Kidney (tissue), 22 donors: ENCODE measurements at places on chromosomes 16 and 17.

GRCh38 chr17:77269696-77270681, 129.2 kb downstream of the SEC14L1 start:
- H3K4me3 ChIP-seq: no peak overlapping the region
- DNase-seq: no peak
- H3K36me3 ChIP-seq: no peaks in the 10 kb centered on the region
- no peaks in the 10 kb centered on the region for H3K27me3 ChIP-seq
- H3K27ac ChIP-seq: no peak overlapping the region
- H3K4me1 ChIP-seq: no peaks in the 10 kb centered on the region

GRCh38 chr17:75540923-75541503, 15.5 kb downstream of the LLGL2 start:
- peak overlapping the region; percentile 59 for H3K27ac ChIP-seq
- no peaks in the 10 kb centered on the region for H3K27me3 ChIP-seq
- no peaks in the 10 kb centered on the region for H3K4me1 ChIP-seq
- DNase-seq: no peak

GRCh38 chr17:64063766-64064224, 43.4 kb upstream of the ICAM2 start:
- no peaks in the 10 kb centered on the region for H3K4me1 ChIP-seq
- H3K36me3 ChIP-seq: peaks cover 9% of the 10 kb centered on the region
- no peak overlapping the region for H3K4me3 ChIP-seq
- peak; percentile 68 for DNase-seq
- no peak overlapping the region for H3K27ac ChIP-seq

GRCh38 chr17:48368352-48368908, 61.6 kb downstream of the SKAP1 start:
- no peak overlapping the region for H3K4me3 ChIP-seq
- no peaks in the 10 kb centered on the region for H3K4me1 ChIP-seq
- DNase-seq: no peak
